ENCODE measurements at places on chromosomes 2 and 18. TPM values are rescaled to one million over a fixed set of nuclear protein-coding genes. Genes with fewer than 3 reads are reported as not detected.

TRIM43 gene
- not detected for total RNA-seq

GRCh38 chr2:190094316-190094871, 31.9 kb upstream of the MSTN start:
- DNase-seq: no peak

- DNase-seq: no peak
Measured at GRCh38 chr2:120453635-120453998, 107.7 kb downstream of the INHBB start.

GRCh38 chr2:224442071-224442967, 40.4 kb upstream of the FAM124B start:
- DNase-seq: peak; percentile 13

DNA sequence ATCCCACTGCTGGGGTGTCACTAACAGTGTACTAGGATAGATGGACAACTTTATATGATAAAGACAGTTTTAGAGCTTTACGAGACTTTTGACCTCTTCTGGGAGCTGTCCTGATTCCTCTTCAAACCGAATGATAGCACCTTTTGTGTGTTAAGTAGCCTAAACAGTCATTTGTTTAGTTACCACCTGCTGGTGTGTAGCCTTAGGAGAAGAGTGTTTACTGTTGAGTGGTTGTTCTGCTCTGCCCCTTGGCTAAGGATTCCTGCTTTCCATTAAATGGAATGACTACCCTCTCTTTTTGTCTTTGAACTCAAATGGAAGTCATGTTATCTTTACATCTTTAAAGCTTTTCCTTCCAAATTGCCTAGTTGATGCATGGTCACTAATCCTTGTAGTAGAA, 28.0 kb upstream of the MGAT5 start:
- no peak for DNase-seq

DNA sequence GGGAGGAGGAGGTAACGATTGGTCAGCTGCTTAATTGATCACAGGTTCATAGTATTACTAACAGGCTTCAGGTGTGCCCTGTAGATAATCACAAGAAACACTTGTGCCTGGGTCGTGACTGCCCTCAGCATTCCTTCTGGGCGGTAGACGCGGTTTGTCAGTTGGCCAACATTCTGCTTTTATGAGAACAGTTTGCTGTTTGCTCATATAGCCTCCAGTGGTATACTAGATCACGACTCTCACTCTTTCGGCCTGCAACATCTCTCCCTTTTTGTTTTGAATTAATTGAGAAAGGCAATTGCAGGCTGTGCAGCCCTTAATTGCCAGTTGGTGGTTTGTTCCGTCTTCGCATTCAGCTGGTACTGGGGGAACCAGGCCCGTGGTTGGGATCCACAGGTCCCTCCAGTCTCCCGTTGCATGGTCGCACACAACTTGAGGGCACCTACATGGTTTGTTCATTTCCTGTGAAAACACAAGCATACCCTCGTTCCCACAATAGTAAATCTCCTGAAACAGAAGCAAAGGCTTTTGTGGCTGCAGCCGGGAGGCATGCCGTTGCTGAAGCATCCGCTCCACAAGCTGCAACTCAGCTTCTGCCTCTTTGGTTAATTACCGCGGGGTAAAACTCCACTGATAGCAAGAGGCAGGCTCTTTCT, 30.3 kb upstream of the GPR17 start:
- DNase-seq: no peak

DNA sequence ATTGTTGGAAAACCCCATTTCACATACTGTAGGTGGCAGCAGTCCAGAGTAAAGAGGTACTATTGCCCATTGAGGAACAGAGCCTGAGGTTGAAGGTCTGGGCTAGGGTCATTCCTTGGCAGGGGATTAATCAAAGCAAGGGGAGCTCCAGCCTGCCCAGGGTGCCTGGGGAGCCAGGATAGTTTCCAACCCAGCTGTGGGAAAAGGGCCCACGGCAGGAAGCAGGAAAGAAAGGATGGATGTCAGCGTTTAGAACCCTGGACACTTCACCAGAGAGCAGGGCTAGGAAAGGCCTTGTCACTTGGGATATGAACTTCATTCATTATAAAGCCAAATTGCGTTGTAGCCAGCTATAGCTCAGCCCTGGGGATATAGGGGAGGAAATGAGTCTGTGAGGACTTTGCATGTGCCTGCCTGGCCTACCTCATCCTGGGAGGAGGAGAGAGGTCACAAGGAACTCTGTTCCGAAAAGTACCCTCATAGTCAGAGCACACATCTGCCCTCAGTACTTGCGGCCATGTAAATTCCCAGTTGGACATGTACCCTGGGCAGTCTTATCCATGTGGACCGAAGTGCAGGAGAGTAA, 140.2 kb upstream of the COPS8 start:
- DNase-seq: no peak

RND3 gene
- total RNA-seq: not detected

DNA sequence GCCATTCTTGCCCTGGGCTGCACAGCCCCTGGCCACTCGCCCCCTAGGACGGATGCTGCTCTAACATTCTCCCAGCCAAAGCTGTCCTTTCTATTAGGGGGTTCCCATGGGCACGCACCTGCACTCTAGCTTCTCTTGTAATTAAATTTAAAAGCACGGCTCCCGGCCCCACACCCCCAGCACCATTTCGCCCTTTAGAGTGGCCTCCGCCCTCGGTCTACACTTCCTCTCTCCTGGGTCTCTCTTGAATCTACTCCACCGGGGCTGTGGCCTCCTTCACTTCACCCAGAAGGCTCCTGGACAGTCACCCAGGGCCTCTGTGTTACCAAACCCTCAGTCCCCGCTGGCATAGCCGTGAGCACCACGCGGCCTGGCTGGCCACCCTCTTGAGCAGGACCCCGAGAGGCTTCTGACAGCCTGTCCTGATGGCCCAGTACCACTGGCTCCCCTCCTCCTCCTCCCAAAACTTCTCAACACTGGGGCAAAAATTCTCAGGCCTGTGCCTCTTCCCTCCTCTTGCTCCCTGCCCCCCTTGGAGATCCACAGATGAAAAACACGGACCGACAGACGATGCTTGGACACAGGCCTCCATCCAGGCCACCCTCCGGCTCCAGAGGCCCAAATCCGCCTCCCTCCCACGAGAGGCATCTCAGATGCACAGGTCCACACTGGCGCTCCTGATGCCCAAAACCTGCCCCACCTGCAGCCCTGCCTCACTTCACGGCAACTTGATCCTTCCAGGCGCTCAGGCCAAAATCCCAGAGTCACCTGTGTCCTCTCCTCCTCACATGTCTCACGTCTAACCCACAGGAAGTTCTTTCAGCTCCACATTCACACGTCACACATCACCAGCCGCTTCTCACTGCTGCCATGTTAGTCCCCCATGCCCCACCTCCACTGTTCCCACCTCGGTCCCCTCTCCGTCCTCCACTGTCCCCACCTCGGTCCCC, 6.9 kb upstream of the RAB17 start:
- DNase-seq: no peak

NOL4 gene
- total RNA-seq: not detected

DNA sequence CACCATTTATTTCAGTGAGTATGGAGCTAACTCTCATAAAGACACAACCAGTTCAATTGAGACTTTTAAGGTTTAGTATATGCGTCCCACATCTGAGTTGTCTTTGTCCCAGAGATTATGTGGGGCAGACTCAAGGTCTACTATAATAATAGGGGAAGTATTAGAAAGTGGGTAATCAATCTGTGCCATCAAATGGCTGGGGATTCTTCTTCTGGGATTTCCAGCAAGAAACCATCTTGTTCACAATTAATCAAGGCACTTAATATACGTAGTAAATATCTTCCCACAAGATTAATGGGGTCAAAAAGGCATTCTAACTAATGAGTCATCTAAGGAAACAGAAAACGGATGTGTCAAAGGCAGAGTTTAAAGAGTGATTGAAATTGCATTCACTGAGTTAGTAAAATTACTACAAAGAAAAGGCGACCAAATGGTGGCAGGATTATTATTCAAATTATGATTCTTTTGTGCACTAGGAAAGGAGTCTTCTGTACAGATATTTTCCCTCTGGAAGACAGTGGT, 179.8 kb upstream of the REG3G start:
- no peak for DNase-seq

DNA sequence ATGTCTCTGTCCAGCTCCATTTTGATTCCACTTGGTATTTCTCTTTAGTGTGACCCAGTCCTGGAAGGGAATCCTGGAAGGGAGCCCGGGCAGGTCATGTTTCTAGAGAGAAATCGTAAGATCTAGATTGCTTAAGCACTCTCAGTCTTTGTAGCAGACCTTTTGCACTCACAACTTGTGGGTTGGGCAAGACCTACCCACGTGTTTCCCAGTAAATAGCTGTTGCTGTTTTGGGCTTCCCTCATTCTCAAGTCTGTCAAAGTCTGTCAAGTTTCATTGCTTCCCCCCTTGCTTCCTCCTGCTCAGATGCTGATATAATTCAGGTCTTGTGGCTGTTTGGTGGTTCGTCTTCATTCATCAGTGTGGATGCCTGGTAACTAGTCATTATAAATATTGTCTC, 17.4 kb upstream of the NEMP2 start:
- DNase-seq: peak; percentile 8

- no peak for DNase-seq
Measured at GRCh38 chr2:46331109-46331766, 34.0 kb downstream of the EPAS1 start.

DNA sequence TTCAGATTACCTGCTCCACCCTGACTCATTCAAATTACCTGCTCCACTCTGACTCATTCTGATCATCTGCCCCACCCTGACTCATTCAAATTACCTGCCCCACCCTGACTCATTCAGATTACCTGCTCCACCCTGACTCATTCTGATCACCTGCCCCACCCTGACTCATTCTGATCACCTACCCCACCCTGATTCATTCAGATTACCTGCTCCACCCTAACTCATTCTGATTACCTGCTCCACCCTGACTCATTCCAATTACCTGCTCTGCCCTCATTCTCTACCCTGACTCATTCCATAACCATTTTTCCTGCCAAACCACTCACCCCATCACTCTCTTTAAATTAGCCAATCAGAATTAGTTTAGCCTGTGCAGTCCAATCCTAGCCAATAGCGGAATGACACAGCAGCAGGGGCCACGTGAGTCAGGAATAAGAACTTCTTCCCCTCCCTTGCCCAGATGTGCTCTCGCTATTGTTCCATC, 26.2 kb downstream of the CFAP53 start:
- peak; percentile 31 for DNase-seq

GRCh38 chr2:206701952-206702605, 16.1 kb downstream of the DYTN start:
- no peak for DNase-seq

GRCh38 chr2:96952016-96952750, 34.2 kb downstream of the FAM178B start:
- DNase-seq: no peak

- DNase-seq: no peak
Measured at GRCh38 chr18:9209279-9209678, 72.7 kb downstream of the ANKRD12 start.

GRCh38 chr2:37357530-37357929, 13.1 kb downstream of the QPCT start:
- DNase-seq: no peak
